ENCODE measurements at places on chromosomes 16 and 17. TPM values are rescaled to one million over a fixed set of nuclear protein-coding genes. Genes with fewer than 3 reads are reported as not detected.

DNA sequence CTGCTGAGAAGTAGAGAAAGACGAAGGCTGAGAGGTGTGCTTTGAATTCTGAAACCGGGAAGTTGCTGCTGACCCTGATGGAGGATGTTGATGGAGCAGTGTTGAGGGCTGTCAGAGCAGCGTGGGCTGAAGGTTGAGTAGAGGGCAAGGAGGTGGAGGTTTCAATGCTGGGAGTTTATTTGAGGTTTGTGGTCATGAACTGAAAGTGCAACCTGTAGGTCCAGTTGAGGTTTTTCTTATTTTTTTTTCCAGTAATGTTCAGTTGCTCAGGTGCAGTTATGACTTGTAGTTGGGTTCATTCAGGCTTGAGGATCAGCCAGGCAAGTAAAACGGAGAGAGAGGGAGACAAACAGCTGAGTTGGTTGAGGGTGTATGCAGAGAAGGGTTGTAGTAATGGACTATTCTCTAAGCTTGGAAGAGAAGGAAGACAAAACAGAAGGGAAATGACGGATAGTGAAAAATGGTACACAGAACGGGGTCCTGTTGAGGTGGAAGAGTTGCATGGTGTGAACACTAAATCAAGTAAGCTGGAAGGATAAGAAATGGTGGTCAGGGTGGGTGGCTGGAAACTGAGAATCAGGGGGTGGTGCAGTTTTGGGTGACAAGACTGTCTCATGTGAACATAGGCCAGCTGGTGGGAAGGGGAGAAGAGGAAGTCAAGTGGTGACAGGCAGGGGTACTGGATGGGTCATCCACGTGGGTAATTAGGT, 8.7 kb upstream of the UBE2G1 start:
- no peak for DNase-seq

Gene ITGA2B
- 3.1 TPM for total RNA-seq

DNA sequence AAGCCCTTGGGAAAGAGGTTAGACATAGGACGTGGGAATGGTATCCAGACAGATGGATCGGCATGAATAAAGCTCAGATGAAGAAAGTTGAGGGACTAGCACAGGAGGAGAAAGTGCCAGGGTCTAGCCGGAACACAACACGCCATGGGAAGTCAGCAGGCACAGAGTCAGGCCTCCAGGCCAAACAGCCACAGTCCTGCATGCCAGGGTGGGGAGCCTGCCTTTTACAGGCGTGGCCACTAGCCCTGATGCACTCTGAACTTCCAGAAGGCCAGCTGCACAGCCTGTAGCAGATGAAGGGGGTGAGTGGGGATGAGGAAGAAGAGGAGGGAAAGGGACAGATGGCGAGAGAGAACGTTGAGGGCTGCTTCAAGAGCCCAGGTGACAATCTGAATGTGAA, 5.2 kb downstream of the B9D1 start:
- DNase-seq: no peak

- DNase-seq: no peak
Measured at GRCh38 chr16:87028481-87029320, 288.5 kb downstream of the C16orf95 start.

DNA sequence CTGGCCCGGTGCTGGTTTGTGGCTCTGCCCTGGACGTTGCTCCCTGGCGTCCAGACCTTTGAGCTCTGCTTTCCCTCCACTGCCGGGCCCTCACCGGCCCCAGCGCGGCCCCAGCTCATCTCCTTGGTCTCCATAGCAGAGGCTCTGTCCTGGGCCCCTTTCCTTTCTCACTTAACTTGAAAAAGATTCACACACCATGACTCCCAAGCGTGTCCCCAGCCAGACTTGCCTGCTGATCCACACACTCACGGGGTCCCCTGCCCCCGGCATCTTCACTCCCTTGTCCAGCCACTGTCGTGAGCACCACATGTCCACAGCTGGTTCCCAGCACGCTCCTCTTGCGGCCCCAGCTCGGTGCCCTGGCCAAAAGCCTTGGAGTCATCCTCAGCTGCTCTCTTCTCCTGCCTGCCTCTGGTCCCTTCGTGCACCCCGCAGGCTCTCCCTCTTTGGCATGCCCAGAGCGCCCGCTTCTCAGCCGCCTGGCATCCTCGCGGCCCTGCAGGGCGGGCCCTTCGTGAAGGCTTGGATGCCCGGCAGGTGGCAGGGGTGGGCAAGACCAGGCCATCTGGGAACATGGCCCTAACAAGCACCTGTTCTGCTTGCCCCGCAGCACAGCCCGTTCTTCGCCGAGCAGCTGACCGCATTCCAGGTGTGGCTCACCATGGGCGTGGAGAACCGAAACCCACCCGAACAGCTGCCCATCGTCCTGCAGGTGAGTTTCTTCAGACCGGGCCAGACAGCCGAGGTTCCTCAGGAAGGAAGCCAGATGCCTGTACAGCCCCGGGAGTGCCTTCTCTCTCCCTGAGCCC, 145.6 kb upstream of the CHMP6 start:
- no peak for DNase-seq

- DNase-seq: no peak
Measured at GRCh38 chr17:78572239-78573205, 4.7 kb downstream of the DNAH17 start.

DNA sequence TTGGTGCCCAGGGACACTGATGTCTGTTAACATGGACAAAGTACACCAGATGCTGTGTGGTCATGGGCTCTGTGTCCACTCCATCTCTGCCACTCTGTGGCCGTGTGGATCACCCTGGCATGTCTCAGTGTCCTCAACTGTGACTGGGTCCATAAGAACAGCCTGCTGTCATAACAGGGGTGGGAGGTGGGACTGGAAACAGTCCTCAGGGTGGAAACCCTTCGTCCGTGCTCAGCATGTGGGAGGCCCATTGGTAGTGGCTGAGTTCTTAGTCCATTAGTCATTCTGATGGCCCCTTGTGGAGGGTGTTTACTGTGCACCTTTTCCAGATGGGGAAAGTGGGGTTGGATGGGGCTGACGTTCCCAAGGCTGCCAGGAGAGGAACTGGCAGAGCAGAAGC, 12.8 kb downstream of the FLYWCH2 start:
- DNase-seq: no peak

Gene HOXB6
- total RNA-seq: 9.5 TPM

GRCh38 chr17:1992541-1992940, 32.6 kb downstream of the RTN4RL1 start:
- no peak for DNase-seq

DNA sequence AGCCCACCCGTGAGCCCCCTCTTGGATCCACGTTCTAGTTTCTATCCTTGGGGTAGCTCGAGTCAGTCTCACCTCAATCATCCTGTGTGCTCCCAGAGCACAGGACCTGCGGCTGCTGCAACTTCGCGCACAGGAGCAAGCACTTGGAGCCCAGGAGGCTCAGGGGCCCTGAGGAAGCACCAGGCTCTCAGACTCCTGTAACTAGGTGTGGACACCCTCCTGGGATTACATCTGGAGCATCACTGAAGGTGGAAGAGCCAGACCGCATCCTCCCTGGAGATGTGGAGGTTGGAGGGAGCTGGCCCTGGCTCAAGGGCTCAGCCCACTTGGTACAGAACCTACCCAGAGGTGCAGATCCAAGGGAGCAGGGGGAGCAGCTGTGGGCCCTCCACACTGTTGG, 2.7 kb downstream of the HBQ1 start:
- no peak for DNase-seq

DNA sequence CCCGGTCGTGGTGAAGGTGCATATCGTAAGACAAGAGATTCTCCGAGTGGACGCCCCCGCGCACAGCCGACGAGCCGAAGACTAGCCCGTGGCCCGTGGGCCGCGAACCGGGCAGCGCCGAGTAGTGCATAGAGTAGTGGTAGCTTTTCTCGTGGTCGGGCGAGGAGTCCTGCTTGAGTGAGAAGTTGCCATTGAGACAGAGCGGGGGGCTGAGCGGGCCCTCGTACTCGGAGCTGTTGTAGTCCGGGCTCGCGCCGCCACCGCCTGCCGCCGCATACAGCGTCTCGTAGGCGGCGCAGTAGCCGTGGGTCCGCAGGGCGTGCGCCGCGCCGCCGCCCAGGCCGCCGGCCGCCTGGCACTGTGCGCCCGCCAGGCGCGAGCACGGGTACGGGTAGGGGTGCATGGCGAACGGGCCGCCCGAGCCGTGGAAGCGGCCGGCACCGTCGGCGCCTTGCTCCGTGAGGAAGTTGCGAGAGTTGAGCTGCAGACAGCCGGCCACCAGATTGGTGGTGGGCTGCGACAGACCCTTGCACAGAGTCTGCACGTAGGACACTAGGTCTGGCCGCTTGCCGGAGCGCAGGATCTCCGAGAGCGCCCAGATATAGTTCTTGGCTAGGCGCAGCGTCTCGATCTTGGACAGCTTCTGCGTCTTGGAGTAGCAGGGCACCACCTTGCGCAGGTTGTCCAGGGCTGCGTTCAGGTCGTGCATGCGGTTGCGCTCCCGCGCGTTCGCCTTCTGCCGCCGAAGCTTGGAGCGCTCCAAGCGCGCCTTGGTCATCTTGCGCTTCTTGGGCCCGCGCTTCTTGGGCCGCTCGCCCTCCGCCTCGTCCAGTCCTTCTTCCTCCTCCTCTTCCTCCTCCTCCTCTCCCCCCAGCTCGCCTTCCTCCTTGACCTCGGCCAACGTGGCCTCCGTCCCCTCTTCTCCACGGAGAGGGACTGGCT, 2.0 kb downstream of the NEUROD2 start:
- DNase-seq: no peak

Gene TUBD1
- total RNA-seq: 11.0 TPM

- DNase-seq: peak; percentile 38
Measured at GRCh38 chr17:61349350-61349749, 50.3 kb upstream of the TBX2 start.

Gene MT4
- total RNA-seq: not detected

GRCh38 chr16:21184834-21185233, 26.4 kb downstream of the LDAF1 start:
- no peak for DNase-seq

Gene LGALS3BP
- 72.4 TPM for total RNA-seq

GRCh38 chr17:8162997-8163977, 539 bp upstream of the VAMP2 start:
- no peak for DNase-seq

DNA sequence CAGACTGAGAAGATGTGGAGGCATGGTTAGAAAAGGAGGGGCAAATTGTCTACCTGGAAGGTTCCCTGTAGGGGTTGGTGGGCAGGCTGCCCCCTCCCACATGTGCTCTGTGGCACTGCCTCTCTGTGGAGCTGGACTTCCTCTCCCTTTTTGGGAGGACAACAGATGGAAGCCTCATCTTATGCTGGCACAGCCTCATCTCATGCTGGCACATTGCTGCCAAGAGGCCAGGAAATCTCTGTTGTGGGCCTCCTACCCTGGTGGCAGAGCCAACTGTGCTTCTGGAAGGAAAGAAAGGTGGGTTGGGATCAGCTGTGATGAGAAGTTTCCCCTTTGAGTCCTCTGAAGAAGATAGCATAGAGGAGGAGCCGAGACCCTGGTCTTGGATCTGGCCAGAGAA, 19.7 kb upstream of the BRD7 start:
- DNase-seq: no peak

Gene SLC43A2
- total RNA-seq: 6.2 TPM

DNA sequence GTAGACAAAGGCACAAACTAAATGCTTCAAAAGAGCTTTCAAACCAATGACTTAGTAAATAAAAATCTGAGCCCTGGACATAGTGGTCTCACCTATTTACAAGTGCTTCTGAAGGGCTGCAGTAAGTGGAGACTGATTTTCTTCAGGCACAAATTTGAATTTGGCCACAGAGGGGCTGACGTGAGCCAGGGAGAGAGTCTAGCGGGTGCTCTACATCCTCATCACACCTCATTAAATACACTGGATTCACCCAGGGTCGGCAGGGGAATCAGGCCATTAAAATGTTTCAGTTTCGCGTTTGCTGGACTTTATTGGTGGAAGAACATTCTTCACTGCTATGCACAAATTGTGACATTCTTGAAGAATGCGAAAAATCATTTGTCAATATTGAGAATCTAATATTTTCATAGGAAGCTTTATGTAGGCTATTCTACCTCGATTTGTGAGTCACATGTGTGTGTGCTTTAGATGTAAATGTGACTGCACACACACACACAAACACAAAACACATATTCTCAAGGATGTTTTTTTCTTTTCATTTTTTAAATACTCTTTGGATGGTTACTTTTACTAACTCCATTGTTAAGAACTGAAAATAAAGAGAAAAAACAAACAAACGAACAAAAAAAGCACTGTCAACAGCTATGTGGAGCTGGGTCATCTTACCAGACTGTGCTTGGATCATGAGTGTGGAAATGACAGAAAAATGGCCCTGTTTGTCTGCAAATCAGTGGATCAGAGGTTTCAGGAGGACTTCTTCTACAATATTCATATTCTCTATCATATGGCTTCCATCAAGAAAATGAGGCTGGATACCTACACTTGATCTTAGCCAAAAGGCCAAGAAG, 58.9 kb downstream of the CDH11 start:
- no peak for DNase-seq

Gene SLC5A10
- total RNA-seq: not detected

DNA sequence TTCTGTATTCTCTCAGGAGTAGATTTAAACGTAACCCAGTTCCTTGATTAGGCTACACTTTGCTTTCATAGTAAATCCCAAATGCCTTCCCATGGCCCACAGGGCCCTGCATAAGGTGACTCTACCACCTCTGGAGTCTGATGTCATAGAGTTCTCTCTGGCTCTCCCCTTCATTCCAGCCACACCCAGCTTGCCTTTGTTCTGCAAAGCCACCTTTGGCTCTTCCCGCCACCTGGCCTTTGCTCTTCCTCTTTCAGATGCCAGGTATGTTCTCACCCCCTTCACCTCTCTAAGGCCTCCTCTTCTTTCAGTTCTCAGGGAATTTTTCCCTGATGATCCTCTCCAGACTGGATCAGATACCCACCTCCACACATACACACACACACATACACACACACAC, 141.3 kb upstream of the HSBP1 start:
- DNase-seq: no peak

Gene HCFC1R1
- 56.4 TPM for total RNA-seq

Gene YBX2
- total RNA-seq: 1.1 TPM

- DNase-seq: peak; percentile 30
Measured at GRCh38 chr16:31181102-31181830, 1.3 kb downstream of the FUS start.

GRCh38 chr17:56206351-56206750, 53.1 kb downstream of the ANKFN1 start:
- no peak for DNase-seq

GRCh38 chr16:81863630-81864352, 84.7 kb downstream of the PLCG2 start:
- DNase-seq: no peak

Gene KIFC3
- total RNA-seq: 42.2 TPM

GRCh38 chr16:29744541-29745101, 1.2 kb downstream of the C16orf54 start:
- DNase-seq: no peak

Gene PLEKHG4
- 8.9 TPM for total RNA-seq

Gene DNAH17
- 0.23 TPM for total RNA-seq

All from PC-3 (cell line).